Glomerular endothelial cell (primary cell): ENCODE measurements at places on chromosomes 2 and 18.

DNA sequence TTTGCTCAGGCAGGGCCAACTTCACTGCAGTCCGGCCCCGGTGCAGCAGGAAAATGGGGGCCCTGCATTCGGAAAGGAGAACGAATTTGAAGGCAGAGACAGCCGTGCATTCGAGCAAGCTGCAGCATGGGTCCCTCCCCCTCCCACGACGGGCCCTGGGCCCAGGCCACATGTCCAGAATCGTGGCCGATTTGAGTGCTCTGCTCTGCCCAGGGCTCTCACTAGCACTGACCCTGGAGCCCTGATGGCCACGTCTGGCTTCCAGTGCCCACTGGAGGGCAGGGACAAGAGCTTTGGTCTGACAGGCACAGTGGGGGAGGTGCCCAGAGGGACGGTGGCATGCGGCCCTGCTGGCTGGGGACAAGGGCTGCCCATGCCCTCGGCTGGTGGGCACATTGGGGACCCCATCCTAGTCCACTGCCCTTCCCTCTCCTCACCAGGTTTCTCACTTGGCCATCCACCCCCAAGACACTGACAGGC, 14.4 kb upstream of the KLHL30 start:
- no peak for DNase-seq

GRCh38 chr18:73414598-73414997, 546.8 kb upstream of the NETO1 start:
- no peak for DNase-seq

- DNase-seq, result no peak
These were observed 212.7 kb upstream of the SLC14A2 start for GRCh38 chr18:45402485-45403056.

- DNase-seq, result no peak
These were observed 23.7 kb upstream of the PLEKHM3 start for GRCh38 chr2:208049006-208049405.
